ENCODE measurements at places on chromosomes 7 and 10.

DNA sequence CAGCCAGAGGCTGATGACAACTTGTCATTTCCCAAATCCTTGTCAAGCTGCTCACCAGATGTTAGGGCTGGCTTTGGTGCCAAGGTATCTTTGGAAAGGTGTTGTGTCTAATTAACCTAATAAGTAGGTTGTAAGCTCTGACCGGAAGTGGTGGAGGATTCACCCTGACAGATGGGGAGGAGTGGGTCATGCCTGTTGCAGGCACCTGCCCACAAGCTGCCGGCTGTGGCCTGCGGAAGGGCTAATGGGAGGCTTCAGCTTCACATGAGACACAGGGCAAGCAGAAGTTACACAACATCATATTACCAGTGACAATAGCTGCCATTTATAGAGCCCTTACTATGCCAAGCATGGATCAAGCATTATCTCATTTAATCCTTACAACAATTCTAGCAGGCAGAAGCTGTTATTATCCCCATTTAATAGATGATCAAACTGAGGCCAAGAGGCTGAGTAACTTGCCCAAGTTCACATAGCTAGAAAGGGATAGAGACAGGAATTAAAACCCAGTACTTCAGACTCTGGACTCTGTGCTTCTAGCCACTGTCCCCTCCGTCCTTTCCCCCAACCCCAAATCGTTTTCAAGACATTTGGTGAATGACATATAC, 63.1 kb upstream of the DUSP5 start:
- DNase-seq, result no peak

DNA sequence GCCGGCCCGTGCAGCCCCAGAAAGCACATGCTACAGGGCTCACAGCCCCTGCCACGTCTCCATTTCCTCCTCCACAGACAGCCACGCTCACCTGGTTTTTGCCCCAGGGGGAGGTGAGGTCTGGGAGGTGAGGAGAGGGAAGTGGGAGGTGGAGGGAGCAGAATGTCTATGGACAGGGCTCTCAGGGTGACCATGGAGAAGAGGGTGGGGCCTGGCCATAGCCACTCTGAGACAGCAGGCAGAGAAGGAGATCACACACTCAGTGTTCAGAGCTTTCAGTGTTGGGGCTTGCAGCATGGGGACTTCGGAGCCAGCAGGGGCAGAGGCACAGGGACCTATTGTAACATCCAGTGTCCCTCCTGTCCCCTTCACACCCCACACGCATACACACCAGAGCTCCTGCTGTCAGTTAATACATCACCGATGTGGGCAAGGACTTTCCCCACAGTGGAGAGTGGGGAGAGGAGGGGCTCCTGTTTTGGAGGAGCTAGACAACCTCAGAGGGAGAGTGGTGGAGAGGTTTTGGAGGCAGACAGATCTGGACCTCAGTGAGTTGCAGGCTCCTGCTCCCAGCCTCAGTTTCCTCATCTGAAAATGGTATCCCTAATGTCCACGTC, 14.4 kb downstream of the WDFY4 start:
- DNase-seq, result no peak

GRCh38 chr10:78992333-78992732, 76.4 kb upstream of the ZMIZ1 start:
- peak; percentile 26 for DNase-seq

DNA sequence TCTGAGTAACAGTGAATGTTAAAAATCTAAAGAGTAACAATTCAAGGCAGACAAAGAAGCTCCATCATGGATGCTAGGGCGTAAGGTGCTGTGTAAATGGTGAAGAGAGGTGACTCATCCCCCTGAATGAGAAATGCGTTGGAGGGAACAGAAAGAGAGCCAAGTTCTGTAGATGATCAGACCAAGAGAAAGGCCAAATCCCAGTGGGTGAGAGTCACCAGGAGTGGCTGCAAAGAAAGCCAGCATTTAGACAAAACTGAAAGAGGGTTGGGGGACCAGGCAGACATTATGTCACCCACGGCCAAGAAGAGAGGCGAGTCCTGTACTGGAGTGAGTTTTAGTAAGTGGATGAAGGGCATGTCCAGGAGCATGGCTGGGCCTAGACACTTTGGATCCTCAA, 153.1 kb downstream of the TRIL start:
- DNase-seq, result no peak

DNA sequence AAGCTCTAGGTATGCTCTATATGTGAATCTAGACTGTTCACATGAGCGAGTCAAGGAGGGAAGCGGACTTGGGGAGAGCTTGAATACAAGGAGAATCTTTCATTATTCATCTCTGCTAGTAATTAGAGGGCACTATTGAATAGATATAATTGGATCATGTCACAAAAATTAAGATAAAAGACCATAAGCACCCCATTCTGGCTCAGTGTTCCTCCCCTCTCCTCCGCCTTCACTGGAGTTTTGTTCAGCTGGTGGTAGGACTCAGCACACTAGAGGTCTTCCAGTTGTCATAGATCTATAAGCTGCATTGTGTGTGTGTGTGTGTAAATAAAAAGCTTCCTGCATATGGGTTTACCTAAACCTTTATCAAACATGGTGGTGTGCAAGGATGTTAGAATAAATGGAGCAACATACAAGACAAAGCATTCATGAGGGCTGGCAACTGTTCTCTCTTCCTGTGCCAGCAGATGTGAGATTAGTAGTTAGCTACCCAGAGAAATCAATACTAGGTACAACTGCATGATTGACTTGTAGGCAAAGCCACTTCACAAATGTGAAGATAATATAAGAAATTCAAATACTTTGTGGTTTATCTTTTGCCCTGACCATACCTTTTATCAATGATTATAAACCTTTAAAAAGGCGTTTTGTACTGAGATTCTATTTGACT, 142.6 kb downstream of the CREB5 start:
- DNase-seq, result no peak

DNA sequence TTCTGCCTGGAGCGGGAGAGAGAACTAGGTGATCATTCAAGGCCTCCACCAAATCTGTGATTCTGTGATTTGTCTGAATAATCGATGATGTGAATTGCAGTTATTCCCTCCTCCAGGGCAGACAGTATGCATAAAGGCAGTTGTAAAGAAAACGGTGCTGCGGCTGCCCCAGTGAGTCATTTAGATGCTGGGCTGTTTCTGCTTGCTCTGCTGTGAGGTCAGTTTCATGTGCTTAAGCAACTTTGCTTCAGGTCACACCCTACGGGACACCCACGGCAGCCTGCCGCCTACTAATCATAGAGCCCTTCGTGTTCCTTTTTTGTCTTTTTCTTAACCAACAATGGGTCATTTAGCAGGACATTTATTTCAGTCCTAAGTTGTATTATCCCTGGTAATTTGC, 158.1 kb upstream of the PITRM1 start:
- no peak for DNase-seq

- DNase-seq, result no peak
These were observed 528.9 kb downstream of the MAGI2 start for GRCh38 chr7:78924581-78924980.

- no peak for DNase-seq
These were observed 754.2 kb downstream of the GRID1 start for GRCh38 chr10:85612378-85612775.

Data from activated naive CD8-positive, alpha-beta T cell treated with anti-CD3 and anti-CD28 coated beads for 36 hours (primary cell).